Activated T-helper 2 cell treated with anti-CD3 and anti-CD28 coated beads, Interferon-gamma antibody, Interleukin-2, Interleukin-4, amounts not matched to agents 10 μg/mL and 5 μg/mL and 100 μg/mL, durations not matched to agents 14 hours and 24 hours and 36 hours (primary cell): ENCODE measurements at places on chromosomes 12 and 14. TPM values are rescaled to one million over a fixed set of nuclear protein-coding genes. Genes with fewer than 3 reads are reported as not detected.

GRCh38 chr14:40417777-40418401 is 985.7 kb upstream of the FBXO33 start:
- DNase-seq = no peak

The PMCH gene
- total RNA-seq = 210 and 221 TPM in 2 replicates

- DNase-seq = no peak
Measured at GRCh38 chr12:12683725-12684124, 12.3 kb downstream of the GPR19 start.

- DNase-seq = no peak
Measured at GRCh38 chr12:39402922-39403321, 40.0 kb downstream of the KIF21A start.

- DNase-seq = no peak
Measured at GRCh38 chr14:29458547-29458946, 469.1 kb downstream of the PRKD1 start.

DNA sequence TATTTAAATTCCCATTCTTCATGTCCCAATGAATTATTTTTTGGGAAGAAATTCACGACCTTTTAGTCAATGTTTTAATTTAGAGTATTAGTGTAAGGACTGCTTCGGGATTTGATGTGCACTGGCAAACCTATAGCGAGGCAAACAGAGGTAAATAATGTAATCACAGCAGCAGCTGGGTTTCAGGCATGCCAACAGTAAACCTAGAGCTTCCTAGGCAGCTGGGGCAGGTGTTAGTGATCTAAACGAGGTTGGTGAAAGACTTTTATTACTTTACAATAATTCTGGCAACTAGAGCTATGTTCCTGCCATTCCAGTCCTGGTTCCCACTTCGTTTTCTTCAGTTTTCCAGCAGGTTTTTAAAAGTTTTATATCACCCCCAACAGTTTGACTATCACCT is 1036.4 kb upstream of the FOXG1 start:
- no peak for DNase-seq

DNA sequence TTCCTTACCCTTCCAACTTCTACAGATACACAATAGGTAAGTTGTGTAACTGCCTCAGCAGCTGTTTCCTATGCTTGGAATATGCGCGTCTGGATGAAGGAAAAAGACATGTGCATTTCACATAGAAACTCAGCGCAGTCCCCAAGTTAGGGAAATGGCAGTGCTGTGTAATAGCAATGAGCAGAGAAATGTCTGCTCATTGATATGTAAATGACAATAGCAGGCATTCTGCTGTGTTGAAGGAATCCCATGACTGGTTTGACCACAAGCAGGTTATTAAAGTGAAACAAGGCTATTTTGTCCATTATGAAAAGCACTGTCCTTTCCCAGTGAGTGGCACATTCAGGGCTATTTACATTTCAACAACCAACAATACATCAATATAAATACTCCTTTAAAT is 106.6 kb downstream of the BTG1 start:
- no peak for DNase-seq

GRCh38 chr12:126960709-126961108 is 1306.3 kb upstream of the TMEM132C start:
- no peak for DNase-seq

- no peak for DNase-seq
Measured at GRCh38 chr14:68962681-68963080, 16.4 kb downstream of the ACTN1 start.

DNA sequence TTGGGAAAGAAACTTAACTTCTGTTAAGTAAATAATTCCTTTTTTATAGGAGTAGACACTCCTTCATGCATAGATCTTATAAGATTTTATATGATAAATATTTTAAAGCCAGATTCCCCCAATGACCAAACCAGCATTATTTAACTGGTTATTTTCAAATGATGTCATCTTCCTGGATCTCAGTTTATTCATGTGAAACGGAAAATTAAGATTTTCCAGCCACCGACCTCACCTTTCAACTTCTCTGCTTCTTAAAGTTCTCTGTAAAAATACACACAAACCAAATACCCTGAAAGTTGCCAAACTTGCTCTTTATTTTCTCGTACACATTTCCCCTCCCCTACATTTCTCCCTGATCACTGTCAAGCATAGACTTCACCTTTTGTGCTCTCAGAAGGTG is 364.2 kb downstream of the GALC start:
- DNase-seq = no peak

The EFS gene
- not detected in 2 replicates for total RNA-seq

DNA sequence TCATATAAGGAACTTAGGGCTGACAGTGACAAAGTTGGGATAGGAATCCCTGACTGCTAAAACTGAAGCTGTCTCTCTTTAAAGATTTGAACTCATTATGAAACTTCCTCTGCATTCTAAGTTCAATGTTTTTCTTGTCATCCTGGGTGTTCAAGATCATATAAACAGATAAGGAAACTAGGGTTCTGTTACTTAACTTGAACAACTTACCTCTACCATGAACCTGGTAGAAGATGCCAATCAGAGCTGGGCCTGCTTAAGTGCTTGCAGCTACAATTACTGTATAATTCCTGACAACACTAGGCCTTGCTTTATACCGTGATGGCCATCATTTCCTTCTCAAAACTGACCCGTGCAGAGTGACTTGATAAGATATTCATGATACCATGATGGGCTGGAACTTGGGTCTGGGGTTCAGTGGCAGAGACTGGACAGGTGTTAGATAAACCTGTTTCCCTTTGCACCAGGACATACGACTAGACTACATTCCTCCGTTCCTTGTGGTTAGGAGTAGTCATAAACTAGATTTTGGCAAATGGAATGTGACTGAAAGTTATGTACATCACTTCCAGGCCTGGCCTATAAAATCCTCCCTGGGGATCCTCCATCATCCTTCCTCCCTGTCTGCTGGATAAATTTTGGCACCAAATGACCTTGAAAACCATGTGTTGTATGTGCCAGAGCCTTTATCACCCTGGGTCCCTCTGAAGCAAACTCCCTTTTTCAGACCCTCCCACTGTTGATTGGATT is 172.2 kb upstream of the PRICKLE1 start:
- DNase-seq = no peak

GRCh38 chr12:48602192-48602989 is 32.5 kb upstream of the LALBA start:
- DNase-seq = no peak

GRCh38 chr12:1796515-1797010 is 23.8 kb upstream of the LRTM2 start:
- peak; percentile 40 for DNase-seq

- no peak for DNase-seq
Measured at GRCh38 chr12:58342736-58343135, 401.4 kb downstream of the ATP23 start.

- DNase-seq = no peak
Measured at GRCh38 chr12:92929983-92930382, 888 bp upstream of the EEA1 start.

- DNase-seq = no peak
Measured at GRCh38 chr14:69753860-69754259, 13.1 kb upstream of the SRSF5 start.

DNA sequence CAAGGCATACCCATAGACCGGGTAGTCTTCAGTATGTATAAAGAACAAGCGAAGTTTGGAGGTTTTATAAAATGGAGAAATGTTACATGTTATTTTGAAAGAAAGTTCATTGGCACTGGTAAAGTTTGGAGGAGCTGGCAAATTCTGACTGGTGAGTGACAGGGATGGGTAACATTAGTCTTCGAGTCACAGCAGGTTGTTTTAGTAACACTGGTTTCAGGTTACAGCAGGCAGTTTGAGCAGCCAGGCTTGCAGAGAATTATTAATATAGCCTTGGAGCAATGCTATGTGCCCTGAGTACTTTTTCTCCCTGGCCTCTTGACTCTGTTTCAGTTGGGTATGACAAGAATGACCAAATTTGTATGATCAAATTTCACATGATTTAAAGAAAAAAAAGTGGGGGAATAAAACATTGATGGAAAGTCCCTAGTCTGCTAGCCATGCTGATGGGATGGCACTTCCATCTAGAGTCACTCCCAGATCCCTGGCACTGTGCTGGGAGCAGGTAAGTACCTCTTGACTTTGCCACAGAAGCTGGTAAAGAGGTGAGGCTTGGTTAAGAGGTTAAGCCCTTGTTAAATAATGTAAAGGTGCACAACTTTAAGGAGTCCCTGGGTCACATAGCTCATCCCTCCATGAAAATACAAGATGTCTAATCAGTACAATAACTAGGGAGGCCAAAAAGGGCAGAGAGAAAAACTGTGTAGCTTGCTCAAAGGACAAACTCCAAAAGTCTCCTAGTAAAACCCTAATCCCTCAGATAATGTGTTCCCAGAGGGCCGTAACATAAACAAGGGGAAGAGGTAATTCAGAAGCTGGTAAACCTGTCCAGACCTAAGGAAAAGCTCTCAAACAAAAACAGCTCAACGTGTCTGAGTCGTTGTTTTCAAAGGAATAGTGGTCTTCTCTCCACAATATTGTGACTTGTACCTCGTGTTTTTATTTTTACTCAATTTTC is 12.7 kb upstream of the SVOP start:
- no peak for DNase-seq

The CNIH1 gene
- 113 and 115 TPM in 2 replicates for total RNA-seq

The ESRRB gene
- total RNA-seq = 0.23 TPM in 2 replicates

DNA sequence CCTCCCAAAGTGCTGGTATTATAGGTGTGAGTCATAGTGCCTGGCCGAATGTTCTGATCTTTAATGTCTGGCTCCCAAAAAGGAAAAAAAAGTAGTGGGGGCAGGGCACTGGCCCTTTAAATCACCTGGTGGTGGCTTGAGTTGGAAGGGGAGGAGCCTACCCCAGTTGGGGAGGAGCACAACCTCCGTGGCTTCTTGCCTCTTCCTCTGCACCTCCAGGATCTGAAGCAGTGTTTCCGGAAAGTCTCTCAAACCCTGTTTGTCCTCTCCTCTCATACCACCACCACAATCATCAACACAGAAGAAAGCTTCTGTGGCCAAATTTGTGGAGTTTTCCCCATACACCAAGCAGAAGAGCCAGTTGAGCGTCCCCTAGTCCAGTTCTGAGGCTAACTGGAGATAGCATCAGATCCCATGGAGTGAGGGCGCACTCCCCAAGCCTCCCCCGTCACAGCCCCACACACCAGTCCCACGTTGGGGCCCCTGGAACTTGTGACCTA is 24.3 kb upstream of the RCOR1 start:
- DNase-seq = peak; percentile 46

GRCh38 chr12:18749386-18749957 is 11.6 kb downstream of the CAPZA3 start:
- no peak for DNase-seq

DNA sequence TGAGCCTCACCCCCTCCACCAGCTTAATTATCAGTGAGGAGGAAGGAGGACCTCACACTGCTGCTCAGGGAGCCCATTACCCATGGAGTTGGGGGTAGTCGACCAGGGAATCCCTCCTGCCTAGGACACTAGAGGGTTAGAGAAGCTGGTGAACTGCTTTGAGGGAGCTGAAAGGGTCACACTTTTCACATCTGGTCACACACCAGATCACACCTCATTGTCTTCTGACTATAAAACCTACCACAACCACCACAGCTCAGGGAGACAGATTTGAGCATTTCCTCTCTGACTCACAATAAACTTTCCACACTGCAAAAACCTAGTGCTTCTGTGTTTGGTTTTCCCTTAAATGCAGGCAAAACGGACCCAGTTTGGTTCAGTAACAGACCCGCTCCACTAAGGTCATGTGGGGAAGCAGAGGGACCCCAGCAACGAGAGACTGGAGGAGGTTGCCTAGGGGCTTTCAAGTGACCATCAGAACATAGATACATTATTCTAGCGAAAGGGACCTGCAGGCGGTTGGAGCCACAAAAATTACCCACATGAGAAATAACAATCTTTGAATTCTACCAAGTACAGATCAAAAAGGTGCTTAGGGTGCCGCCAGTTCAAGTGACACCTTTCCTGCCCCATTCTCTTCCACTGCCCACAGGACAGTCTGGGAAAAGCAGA is 151.4 kb upstream of the AVPR1A start:
- DNase-seq = no peak

DNA sequence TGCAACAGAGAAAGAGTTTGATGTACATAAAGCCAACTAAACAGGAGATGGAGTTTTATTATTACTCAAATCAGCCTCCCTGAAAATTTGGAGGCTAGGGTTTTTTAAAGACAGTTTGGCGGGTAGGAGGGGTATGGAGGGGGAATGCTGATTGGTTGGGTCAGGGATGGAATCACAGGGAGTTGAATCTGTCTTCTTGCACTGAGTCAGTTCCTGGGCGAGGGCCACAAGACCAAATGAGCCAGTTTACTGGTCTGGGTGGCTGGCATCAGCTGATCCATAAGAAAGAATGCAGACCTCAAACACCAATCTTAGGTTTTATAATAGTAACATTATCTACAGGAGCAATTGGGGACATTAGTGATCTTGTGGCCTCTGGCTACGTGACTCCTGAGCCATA is 64.9 kb downstream of the RIN3 start:
- DNase-seq = no peak

- DNase-seq = no peak
Measured at GRCh38 chr12:18270958-18271460, 9.7 kb downstream of the PIK3C2G start.

DNA sequence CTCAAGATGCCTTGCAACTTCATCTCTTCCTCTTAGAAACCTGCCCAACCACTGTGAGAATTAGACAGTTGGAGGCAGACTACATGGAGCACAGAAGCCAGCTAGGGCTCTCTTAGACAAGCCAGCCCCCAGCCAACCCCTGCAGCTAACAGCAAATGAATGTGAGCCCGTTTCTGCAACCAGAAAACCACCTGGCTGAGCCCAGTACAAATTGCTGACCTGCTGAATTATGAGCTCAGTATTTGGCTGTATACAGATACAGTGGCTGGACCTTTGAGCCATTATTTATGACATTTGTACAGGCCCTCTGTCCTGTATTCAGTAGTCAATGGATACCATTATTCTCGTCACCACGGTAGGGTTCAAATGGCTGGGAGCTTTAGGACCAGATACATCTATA is 112.9 kb downstream of the TBX5 start:
- no peak for DNase-seq

The LMO3 gene
- not detected in 2 replicates for total RNA-seq

DNA sequence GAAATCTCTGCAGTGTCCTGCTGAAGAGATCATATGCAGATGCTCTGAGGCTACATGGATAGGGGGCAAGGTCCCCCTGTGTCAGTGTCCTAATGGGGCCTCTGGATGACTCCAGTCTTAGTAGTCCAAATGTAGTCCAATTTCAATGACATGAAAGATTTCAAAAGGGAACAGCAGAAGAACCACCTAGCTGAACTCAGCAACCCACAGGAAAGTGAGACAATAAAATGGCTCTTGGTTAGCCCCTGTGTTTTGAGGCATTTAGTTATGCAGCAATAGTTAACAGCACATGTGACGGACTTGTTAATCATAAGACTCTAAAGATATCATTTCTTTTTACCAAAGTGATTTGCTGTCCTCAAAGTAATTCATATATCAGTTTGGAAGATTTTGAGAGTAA is 22.7 kb downstream of the CCDC198 start:
- DNase-seq = no peak

- no peak for DNase-seq
Measured at GRCh38 chr12:63419154-63419553, 249.1 kb downstream of the DPY19L2 start.

GRCh38 chr12:90064852-90065801 is 356.5 kb upstream of the ATP2B1 start:
- no peak for DNase-seq

The WNT5B gene
- 0.76 and 0.82 TPM in 2 replicates for total RNA-seq

The GALNT8 gene
- total RNA-seq = 1.2 and 1.4 TPM in 2 replicates
